ENCODE measurements at places on chromosomes 7 and 10. TPM values are rescaled to one million over a fixed set of nuclear protein-coding genes. Genes with fewer than 3 reads are reported as not detected.

DNA sequence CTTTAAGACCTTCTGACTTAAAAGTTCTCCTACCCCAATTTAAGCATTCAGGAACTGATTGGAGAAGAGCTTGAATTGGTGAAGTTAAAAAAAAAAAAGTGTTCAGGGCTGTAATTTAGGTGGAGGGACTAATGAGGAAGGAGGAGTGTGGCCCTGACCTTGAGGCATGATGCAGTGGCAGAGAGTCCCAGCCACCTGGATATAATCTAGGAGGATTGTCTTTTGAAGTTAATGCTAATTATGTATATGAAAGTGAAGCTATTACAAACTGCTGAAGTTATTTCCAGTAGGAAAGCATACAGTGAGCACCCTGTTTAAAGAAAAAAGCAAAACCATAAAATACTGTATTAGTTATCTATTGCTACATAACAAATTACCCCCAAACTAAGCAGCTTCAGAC lies 31.5 kb downstream of the ADD3 start:
- peaks cover 5% of the 10 kb centered on the region for H3K4me1 ChIP-seq
- no peak overlapping the region for H3K27ac ChIP-seq
- no peak for DNase-seq
- H3K27me3 ChIP-seq = no peaks in the 10 kb centered on the region
- H3K4me3 ChIP-seq = no peak overlapping the region
- peaks cover 1% of the 10 kb centered on the region for H3K36me3 ChIP-seq

DNA sequence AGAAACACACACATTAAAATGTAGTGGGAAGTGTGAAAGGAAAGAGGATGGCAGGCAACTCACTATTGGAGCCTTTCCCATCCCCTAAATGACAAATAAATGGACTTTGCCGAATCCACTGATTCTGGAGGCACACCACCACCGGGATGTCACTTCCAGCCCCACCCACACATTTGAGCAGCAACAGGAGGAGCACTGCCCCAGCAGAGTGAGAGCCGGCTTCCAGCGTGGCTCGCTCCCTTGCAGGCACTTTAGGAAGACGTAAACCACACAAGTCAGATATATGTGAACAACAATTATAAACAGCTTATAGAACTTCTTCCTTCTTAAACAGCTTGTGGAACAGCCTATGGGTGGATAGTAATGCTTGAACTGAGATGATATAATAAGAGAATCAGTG lies 191.0 kb downstream of the DGKI start:
- DNase-seq = no peak
- H3K27ac ChIP-seq = no peak overlapping the region
- H3K4me1 ChIP-seq = peaks cover 3% of the 10 kb centered on the region
- H3K36me3 ChIP-seq = no peaks in the 10 kb centered on the region
- no peak overlapping the region for H3K4me3 ChIP-seq

MUC3A gene
- not detected for total RNA-seq

DNA sequence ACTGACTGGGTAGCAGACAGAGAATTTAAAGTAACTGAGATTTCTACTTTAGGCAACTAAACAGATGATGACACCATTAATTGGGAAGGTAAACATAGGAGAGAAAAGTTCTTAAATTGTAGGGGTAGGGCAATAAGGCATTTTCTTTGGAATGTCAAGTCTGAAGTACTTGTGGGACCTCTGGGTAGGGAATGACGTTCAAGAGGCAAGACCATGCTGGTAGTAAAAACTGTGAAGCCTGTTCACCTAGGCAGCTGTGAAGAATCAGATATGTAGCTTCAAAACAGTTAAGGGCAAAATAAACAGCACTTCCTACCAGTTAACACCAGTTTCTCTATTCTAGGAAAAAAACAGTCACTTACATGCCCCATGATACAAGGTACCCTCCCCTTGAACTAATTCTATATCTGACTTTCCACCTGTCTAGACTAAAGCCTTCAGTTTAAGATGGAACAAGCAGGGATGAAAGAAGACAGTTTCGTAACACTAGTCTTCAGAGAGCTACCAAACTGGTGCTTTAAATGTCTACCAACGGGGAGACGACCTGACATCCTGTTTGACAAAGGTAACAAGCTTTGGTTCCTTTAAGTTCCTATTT lies 63.1 kb upstream of the KCNIP2 start:
- H3K4me3 ChIP-seq = no peak overlapping the region
- peaks cover 7% of the 10 kb centered on the region for H3K36me3 ChIP-seq
- no peaks in the 10 kb centered on the region for H3K27me3 ChIP-seq

PLPP4 gene
- total RNA-seq = 0.28 TPM

DNA sequence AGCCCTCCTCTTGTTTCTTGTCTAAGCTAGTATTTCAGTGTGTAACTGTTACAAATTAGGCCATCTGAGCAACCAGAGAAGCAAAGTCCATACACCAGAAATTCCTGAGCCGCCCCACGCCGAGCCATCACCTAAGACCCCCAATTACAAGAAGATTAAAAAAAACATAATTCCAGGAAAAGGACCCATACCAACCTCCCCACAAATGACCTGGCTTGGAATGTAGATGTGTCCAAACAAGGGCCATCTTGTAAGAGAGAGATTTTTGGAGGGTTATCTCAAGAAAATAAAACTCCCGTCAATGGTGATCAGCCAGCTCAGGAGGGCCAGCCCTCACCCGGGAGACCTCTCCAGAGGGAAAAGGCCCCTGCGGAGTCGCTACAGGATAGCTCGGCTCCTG lies 83.1 kb downstream of the LRGUK start:
- no peaks in the 10 kb centered on the region for H3K36me3 ChIP-seq
- no peak for DNase-seq
- H3K27me3 ChIP-seq = no peaks in the 10 kb centered on the region
- H3K4me1 ChIP-seq = 0 out of 2 replicates have a peak, but pooled peaks cover 3% of the 10 kb centered on the region

PTPRE gene
- 0.56 TPM for total RNA-seq

HABP2 gene
- not detected for total RNA-seq

GRCh38 chr7:16028103-16028502 lies 341.6 kb upstream of the MEOX2 start:
- DNase-seq = peak; percentile 95
- peak overlapping the region; percentile 80 for H3K27ac ChIP-seq
- H3K27me3 ChIP-seq = no peaks in the 10 kb centered on the region
- H3K4me1 ChIP-seq = peaks cover 22% of the 10 kb centered on the region
- no peaks in the 10 kb centered on the region for H3K36me3 ChIP-seq

DNA sequence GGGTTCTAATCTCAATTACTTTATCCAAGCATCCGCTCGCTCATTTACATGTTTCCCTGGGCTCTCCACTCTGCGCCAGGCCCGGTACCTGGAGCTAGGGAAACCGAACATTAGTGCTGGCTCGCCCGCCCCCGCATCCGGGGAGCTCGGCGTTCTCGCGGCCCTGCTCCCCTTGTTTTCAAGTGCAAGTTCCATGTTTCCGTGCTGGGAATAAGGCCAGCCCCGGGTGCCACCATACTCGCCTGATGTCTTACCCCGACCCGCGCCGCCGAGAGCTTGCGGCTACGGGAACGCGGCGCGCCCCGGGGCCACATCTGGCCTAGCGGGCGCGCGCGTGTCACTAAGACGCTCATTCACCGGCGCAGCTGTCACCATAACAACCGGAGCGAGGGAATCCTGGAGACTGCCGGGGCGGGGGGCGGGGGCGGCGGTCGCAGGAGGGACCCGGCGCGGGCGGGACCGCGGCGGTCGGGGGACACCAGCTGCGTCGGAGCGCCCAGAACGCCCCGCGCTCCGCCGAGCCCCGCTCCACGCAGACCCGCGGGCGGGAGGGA lies at the start of gene NEURL1:
TSS of gene NEURL1 (plus strand) at position 344 of the 554 bp plus-strand sequence. CDS start 683 bp downstream, outside the sequence.
- H3K36me3 ChIP-seq = no peaks in the 10 kb centered on the region
- H3K4me3 ChIP-seq = peak within 1 kb of the TSS; percentile 35
- no peak for DNase-seq
- H3K27me3 ChIP-seq = peaks cover 61% of the 10 kb centered on the region
- peaks cover 19% of the 10 kb centered on the region for H3K4me1 ChIP-seq

- DNase-seq = no peak
- no peaks in the 10 kb centered on the region for H3K36me3 ChIP-seq
- H3K27ac ChIP-seq = no peak overlapping the region
- no peaks in the 10 kb centered on the region for H3K27me3 ChIP-seq
Observed at GRCh38 chr7:146346096-146346495, 229.5 kb downstream of the CNTNAP2 start.

DNA sequence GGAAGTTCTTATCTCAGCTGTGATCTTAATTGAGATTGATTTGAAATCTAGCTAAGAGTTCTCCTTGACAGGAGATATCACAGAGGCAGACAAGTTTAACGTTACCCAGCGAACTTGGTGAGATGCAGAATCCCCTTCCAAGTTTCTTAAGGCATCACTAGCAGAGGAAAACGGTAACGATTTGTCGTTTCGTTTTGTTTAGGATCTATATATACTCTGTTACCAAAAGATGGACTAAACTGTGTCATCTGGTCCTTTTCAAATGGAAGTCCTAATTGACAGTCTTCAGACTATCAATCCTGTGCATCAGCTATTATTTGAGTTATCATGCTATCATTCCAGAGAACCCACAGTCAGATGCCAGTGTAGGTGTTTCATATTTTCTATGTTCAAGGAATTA lies 316.7 kb upstream of the SORCS1 start:
- no peak for DNase-seq
- no peak overlapping the region for H3K27ac ChIP-seq
- no peaks in the 10 kb centered on the region for H3K4me1 ChIP-seq
- H3K27me3 ChIP-seq = no peaks in the 10 kb centered on the region
- no peaks in the 10 kb centered on the region for H3K36me3 ChIP-seq

DNA sequence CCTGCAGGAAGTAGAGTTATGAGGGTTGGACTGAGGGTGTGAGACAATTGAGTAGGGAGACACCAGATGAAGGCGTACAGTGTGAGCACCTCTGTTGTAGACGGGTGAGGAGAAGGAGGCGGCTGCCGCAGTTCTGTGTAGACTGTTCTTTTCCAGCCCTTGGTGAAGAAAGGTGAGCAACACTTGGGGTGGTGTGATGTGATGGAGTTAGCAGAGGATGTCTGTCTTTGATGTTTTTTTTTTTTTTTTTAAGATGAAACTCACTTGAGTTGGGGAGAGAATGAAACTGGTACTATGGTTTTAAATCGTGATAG lies 42.8 kb upstream of the RNF216 start:
- no peak overlapping the region for H3K27ac ChIP-seq
- H3K4me1 ChIP-seq = peaks cover 1% of the 10 kb centered on the region
- H3K4me3 ChIP-seq = no peak overlapping the region
- DNase-seq = no peak
- no peaks in the 10 kb centered on the region for H3K36me3 ChIP-seq

DNA sequence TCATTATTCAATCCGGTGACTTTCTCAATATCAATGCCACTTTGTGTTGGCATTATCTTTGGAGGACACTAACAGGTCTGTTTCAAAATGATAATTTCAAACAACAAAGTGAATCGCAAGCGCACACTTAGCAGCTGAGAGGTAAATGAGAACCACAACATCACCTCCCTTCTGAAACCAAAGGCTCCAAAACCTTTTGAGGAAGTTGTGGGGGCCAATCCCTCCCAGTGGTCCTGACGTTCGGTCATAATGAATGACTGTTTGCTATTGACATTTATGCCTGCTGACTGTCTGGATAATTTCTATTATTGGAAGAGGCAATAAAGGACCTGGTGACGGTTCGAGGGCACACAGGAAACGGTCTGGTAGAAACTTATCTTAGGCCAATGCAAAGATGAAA lies 1.8 kb downstream of the ADARB2 start:
- no peak for DNase-seq
- H3K36me3 ChIP-seq = no peaks in the 10 kb centered on the region
- no peaks in the 10 kb centered on the region for H3K27me3 ChIP-seq
- no peak overlapping the region for H3K27ac ChIP-seq
- H3K4me1 ChIP-seq = no peaks in the 10 kb centered on the region
- H3K4me3 ChIP-seq = no peak overlapping the region

DNA sequence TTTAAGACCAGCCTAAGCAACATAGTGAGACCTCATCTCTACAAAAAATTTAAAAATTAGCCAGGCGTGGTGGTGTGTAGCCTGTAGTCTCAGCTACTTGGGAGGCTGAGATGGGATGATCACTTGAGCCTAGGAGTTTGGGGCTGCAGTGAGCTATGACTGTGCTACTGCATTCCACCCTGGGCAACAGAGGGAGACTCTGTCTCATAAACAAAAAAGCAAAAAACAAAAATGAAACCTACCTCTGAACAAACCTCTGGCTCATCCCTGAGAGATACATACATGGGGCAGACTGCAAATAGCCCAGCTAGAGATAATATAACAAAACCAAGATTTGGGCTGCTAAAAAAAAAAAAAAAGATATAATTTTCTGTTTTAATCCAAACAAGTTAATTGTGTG lies 19.5 kb downstream of the C10orf67 start:
- H3K4me1 ChIP-seq = no peaks in the 10 kb centered on the region
- H3K27me3 ChIP-seq = peaks cover 7% of the 10 kb centered on the region
- no peak overlapping the region for H3K27ac ChIP-seq
- DNase-seq = no peak

DNA sequence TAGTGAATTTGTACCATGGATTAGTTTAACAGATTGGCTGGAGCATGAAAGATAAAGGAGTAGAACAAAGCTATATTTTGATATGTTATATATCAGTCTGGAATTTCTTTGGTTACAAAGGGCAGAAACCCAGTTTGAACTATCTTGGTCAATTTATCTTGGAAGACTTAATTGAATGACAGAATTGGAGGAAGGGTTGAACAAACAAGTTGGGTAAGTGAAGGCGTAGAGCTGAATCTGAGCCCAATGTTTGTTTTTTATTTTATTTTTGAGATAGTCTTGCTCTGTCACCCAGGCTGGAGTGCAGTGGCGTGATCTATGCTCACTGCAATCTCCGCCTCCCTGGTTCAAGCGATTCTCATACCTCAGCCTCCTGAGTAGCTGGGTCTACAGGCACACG lies 21.8 kb upstream of the JCAD start:
- no peaks in the 10 kb centered on the region for H3K4me1 ChIP-seq
- no peak overlapping the region for H3K4me3 ChIP-seq
- H3K27ac ChIP-seq = no peak overlapping the region
- peaks cover 2% of the 10 kb centered on the region for H3K27me3 ChIP-seq
- no peaks in the 10 kb centered on the region for H3K36me3 ChIP-seq

NUTM2E gene
- not detected for total RNA-seq

DNA sequence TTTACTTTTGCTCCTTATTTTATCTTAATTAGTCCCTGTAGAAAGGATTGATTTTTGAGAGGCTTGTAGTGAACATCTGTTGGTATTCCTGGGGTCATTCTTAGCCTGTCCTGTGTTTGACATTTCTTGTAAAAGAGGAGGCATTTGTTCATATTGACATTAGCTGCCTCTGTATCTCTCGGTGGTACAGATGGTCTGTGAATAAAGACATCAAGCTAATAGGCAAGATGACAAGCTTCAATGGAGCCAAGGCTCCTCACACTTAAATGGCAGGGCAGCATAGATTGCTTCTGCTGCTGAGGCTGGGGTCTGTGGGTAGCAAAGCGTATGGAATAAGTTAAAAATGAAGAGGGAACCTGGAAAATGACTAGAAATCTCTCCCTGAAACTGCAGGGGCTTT lies 687.6 kb downstream of the LRMDA start:
- H3K4me3 ChIP-seq = no peak overlapping the region
- H3K36me3 ChIP-seq = no peaks in the 10 kb centered on the region
- peaks cover 2% of the 10 kb centered on the region for H3K27me3 ChIP-seq
- DNase-seq = no peak
- H3K4me1 ChIP-seq = peaks cover 4% of the 10 kb centered on the region

GRCh38 chr10:132973903-132974241 lies 31.5 kb upstream of the CFAP46 start:
- H3K4me3 ChIP-seq = no peak overlapping the region
- H3K36me3 ChIP-seq = no peaks in the 10 kb centered on the region
- no peak overlapping the region for H3K27ac ChIP-seq
- DNase-seq = no peak
- peaks cover 50% of the 10 kb centered on the region for H3K27me3 ChIP-seq
